Fibroblast of skin of right quadriceps (primary cell): ENCODE measurements at places on chromosomes 2 and 18.

DNA sequence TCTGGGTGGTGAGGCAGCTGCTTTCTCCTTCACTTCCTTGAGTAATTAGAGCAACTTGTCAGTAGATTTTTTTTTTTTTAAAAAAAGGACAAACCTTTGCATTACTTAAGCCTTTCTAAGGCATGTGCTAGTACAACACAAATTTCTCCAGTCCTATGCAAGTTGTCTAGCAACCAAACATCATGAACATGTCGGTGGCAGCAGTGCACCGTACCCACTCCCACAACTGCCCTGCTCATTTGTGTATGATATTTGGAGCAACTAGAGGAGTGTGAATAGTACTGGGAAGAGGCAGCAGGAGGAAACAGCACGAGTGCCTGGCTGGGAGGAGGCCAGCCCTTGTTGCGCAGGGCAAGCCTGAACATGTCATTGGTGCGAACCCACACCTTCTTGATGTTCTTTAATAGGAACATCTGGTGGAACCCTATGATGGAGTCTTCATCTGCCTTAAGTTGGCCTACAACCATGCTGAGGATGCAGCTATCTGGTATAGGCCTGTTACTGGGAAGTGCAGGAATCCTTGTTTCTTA is 238.3 kb downstream of the TDRD15 start:
- no peak for DNase-seq

- peak; percentile 75 for DNase-seq
Observed at GRCh38 chr2:217160103-217160743, 300.4 kb upstream of the TNP1 start.

- peak; percentile 79 for DNase-seq
Observed at GRCh38 chr2:109164739-109165221, 35.8 kb downstream of the SH3RF3 start.

- DNase-seq = peak; percentile 96
Observed at GRCh38 chr2:1742681-1743395, 1.5 kb downstream of the PXDN start.

DNA sequence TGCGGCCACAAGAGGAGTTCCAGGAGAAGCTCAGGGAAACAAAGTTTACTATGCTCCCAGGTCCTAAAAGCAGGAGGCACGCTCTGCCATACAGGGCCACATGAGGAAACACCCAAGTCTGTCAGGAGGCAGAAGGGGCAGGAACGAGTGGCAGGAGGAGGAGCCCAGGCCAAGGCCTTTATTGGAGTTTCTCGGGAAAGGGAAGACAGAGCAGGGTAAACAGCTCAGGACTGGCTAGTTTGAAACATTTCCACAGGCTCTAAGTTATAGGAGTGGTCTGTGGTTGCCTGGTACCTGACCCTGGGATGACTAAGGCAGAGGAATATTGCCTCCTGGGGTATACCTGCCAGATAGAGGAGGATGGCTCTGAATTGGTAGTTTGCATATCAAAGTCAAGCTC is 3.7 kb upstream of the ZNF638 start:
- no peak for DNase-seq

GRCh38 chr2:240591226-240591625 is 4.7 kb downstream of the CAPN10 start:
- peak; percentile 55 for DNase-seq

DNA sequence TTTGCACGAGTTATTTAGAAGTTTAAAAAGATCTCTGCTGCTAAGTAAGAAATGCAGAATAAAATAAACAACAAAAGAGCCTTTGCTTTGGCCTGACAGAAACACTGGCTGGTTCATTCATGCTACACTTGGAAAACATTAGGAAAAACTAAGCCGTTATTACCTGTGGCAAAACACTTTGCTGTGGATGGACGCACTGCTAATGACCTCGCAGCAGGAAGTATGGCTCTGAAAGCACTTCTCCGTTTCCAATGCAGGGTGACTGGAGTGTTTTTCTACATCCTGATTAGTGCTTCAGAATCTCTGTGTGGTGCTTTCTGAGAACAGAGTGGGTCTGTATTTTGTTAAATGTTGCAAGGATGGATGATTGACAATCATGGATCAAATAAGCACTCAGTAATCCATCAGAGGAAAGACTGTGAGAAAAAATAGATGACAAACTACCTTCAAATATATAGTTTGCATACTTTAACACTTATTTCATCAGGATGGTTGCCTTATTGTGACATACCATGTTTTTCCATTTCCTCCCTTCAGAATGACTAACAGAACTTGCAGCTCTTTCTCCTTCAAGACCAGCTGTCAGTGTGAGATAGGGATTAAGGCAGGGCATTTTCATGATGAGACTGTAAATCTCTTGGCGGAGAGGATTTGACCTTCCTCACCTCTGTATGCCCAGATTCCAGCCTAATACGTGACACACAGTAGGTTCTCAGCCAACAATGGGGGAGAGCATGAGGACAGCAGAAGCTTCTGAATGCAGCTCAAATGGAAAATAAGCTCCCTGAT is 38.0 kb downstream of the LINC00305 start:
- DNase-seq = peak; percentile 84

- no peak for DNase-seq
Observed at GRCh38 chr18:21571772-21572171, 28.7 kb downstream of the ESCO1 start.

GRCh38 chr18:14781671-14782070 is 33.7 kb downstream of the ANKRD30B start:
- no peak for DNase-seq

DNA sequence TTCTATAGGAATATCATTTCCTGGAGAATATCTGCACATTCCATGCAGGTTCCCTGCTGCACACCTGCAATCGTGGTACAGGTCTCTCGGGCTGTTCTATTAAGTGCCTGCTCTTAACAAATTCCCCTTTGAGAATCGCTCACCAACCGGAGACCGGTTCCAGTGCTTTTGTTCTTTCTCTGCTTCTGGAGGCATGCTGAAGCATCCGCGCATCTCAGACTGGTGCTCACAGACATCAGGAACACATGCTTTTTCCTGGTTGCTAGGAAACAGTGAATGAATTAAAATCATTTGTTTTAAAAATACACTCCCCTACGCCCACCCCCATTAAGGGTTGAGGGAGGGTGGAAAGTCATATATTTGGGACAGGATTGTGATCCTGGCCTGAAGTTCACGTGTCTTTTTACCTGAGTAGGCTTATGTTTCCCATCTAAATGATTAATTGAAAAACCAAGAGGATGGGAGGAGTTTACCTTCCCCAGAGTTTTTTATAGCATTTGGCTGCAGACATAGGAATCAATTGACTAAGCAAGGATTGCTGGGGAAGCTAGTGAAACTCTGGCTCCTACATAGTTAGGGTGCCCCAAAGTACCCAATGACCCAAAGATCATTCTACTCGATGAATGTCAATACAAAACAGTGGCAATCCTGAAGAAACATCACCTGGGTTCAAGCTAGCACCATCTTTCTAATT is at the start of gene C2orf80:
Gene C2orf80, minus strand, starts transcription at position 221 of the 694 bp plus-strand sequence. CDS start 3,044 bp downstream, outside the sequence.
- DNase-seq = no peak

GRCh38 chr2:178193823-178194599 is at the start of gene OSBPL6:
Gene OSBPL6, plus strand, starts transcription at chr2:178194512. Its CDS starts 111,673 bp downstream, at chr2:178306185.
- peak; percentile 86 for DNase-seq

- peak; percentile 53 for DNase-seq
Observed at GRCh38 chr2:72165792-72166191, 18.1 kb upstream of the CYP26B1 start.

DNA sequence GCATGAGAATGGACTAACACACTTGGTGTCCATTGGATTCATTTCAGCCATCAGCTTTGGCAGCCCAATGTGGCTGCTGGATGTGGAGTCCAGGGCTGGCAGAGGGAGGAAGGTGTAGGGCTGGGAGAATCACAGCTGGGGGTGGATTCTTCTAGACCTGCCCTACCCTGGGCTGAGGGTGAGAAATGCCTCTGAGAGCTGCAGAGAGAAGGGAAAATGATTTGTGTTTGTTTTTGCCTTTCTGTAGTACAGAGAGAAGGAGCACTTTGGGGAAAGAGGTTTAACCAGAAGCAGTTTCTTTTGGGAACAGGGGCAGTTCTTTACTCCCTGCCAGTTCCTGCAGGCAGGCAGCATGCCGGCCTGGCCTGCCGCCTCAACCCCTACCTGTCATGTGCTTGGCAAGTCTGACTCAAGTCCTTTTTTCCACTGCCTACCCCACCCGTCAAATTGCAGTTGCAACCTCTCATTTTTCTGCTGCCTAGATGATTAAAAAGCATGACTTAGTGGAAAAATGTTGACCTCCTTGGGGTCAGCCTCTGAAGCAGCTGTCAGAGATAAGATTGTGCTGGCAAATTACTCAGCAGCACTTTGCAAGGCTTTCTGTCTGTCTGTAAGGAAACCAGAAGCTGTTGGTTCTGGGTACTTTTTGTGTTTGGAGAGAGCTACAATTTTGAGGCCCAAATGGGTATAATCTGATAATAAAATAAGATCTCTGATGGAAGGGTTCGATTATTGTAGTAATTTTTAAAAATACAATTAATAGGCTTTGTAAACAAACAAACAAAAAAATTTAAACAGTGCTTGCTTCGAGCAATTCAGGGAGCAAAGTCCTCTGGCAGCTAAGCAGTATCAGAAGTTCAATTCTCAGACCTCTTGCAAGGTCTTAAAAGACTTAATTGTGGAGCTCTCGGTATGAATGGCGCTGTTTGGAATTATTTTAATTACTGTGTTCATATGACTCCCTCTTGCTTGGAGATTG is 21.7 kb downstream of the LBH start:
- peak; percentile 58 for DNase-seq

GRCh38 chr2:160076241-160076640 is 13.8 kb upstream of the PLA2R1 start:
- no peak for DNase-seq

- DNase-seq = no peak
Observed at GRCh38 chr2:38591152-38591551, 11.6 kb downstream of the HNRNPLL start.

DNA sequence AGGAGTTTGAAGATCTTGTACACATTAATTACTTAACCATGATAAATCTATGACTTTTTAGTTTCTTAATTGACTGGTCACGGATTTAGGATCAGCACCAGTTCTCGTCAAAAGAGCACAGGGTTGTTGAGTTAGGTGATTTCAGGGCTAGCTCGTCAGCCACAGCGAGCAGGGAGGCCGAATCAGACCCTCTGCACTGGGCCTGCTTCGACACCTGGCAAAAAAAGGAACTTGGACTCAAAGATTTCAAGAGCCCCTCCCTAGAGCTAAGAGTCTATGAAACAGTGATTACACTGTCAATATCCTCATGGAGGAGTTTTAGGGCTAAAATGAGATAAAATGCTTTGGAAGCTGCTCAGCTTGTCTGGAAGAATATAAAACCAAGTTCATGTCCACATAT is 4.6 kb upstream of the SERTAD2 start:
- no peak for DNase-seq

- peak; percentile 28 for DNase-seq
Observed at GRCh38 chr2:36770542-36771287, 74.2 kb downstream of the VIT start.

DNA sequence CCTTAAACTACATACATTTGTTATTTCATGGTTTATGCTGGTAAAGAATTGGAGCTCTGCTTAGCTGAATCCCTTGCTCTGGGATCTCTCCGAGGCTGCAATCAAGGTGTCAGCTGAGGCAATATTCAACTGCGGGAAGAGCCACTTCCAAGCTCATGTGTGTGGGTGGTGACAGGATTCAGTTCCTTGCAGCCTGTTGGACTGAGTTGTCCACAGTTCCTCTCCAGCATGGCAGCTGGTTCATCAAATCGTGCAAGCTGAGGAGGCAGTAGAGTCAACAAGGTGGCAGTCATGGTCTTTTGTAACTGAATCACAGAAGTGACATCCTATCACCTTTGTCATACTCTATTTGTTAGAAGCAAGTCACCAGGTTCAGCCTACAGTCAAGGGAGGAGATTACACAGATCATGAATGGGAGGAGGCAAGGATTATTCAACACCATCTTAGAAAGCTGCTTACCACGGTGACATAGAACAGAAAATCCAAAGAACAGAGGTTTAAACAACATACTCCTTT is 56.9 kb downstream of the CTIF start:
- DNase-seq = no peak

DNA sequence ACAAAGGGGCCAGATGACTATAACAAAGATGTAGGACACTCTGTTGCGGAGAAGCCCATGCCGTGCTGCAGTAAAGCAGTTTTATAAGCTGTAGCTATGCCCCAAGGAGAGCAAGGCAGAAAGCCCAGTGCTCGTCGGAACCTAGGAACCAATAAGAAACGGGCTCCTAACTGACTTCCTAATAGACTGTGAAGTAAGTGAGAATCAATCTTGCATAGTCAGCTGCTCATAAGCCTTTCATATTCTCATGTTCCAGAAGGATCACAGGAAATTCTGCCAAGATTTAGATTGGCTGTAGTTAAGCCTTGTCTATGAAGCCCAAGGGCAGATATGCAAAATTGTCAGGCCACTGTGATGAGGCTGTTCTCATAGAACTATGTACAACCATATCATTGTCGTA is 98.4 kb downstream of the RTTN start:
- no peak for DNase-seq

- peak; percentile 38 for DNase-seq
Observed at GRCh38 chr18:66734451-66734850, 130.6 kb upstream of the CDH19 start.

DNA sequence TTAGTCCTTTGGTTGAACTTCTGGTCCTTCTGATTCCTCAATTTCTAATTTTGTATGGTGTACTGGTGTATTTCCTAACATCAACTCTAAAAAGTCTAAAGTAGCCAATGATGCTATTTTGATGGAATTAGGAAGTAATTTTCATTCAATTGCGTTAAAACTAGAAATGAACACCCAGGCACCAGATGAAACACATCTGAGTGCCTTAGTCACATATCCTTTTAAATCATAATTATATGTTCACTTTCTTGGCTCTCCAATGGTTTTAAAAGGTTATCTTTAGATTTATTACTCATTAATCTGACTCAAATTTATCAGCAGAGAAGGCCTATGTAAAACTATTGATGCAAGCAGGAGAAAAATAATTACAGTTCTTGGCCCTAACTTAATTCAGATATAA is 119.7 kb downstream of the GAREM1 start:
- peak; percentile 70 for DNase-seq

DNA sequence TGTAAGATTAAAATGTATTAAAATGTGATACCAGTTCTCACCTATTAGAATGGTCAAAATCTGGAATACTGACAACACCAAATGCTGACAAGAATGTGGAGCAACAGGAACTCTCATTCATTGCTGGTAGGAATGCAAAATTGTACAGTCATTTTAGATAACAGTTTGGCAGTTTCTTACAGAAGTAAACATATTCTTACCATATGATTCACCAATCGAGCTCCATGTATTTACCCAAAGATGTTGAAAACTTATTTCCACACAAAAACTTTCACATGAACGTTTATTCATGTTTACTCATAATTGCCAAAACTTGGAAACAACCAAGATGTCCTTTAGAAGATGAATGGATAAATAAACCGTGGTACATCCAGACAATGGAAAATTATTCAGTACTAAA is 1193.5 kb upstream of the ACVR2A start:
- no peak for DNase-seq

GRCh38 chr2:81467096-81467495 is 1162.5 kb upstream of the LRRTM1 start:
- DNase-seq = no peak

GRCh38 chr2:9288233-9288632 is 81.6 kb downstream of the ASAP2 start:
- peak; percentile 84 for DNase-seq

DNA sequence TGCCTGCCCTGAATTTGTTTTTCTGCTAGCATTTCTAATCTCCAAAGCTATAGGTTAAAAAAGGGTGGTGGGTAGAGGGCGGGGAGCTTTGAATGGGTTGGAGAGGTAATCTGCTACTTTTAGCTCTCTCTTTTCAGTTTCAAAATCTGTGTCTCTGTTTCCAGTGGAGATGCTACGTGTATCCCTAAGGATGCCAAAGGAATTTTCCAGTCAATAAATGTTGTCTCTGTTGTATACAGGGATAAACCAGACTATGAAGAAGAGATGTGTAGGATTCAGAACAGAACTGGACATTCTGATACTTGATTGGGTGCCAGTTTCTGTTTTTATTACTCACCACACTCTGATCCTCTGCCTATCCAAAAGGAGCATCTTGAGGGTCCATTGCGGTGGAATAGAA is 50.1 kb downstream of the TMEM178A start:
- DNase-seq = no peak
